Activated CD8-positive, alpha-beta memory T cell treated with anti-CD3 and anti-CD28 coated beads for 1 hour (primary cell): ENCODE measurements at places on chromosomes 3 and 15.

DNA sequence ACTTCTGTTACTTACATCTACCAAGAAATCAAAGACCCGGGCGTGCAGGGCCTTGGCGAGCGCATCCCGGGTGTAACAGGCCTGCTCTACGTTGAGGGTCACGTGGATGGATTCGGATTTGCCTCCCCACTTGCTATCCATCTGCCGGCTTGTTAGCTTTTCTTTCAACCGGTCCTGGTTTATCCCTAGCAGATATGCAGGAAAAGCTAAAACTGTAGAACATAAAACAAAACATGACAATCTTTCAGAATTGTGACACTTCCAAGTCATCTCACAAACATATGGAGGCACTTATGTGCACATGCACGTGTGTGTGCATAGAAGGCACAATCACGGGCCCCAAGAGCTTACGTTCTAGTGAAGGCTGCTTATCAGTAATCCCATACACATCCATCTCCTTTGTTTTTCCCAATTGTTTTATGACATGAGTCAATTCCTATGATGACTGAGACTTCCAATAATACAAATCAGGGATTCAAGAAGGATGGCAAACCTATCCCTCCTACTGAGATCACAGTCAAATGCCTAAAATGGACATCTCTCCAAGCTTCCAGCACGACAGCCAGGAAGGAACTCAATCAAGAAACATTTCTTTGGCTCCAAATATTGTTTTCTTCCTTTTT is 11.3 kb downstream of the LDHAL6B start:
- no peak for DNase-seq

GRCh38 chr3:13197795-13198194 is 124.6 kb upstream of the IQSEC1 start:
- DNase-seq: no peak

GRCh38 chr15:28960979-28961378 is 75.2 kb downstream of the APBA2 start:
- no peak for DNase-seq

DNA sequence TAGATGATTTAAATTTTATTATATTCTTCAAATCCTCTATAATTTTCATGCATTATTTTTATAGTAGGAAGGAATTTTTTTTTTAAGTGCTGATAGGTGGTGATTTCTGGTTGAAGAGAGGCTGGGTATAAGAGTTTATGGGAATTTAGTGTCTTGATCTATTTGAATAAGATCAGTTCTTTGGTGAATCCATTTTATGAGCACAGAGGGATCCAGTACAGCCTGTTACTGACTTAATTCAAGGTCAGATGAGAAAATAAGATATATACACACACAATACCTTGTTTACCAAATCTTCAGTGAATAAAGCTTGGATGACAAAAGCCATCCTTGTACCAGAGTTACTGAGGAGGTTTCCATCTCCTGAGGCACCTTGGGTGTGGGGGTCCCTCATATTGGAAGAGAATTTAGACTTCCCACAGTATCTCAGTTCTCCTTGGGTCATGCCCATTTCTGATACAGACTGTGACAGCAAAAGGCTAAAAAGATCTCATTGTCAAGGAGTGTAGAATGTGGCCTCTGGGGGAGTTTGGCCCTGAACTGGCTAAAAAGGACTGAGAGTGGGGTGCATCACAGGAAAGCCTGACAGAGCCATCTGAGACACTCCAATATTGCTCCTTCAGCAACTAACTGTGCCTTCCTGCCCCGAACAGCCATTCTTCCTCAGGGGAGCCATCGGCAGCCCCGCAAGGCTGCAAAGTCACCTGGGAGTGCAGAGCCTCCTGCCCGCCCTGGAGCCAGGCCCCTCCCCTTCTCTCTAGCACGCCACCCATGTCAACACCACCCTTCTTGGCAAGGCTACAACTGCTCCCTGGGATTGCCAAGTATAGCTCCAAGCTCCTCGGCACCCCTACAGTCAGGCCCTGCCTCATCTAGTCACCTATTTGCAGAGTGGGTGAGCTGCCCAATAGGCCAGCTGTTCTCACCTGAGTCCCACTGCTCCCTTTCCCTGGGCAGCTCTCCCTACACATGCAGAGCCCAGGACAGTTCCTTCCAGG is 43.1 kb upstream of the HACD2 start:
- no peak for DNase-seq

DNA sequence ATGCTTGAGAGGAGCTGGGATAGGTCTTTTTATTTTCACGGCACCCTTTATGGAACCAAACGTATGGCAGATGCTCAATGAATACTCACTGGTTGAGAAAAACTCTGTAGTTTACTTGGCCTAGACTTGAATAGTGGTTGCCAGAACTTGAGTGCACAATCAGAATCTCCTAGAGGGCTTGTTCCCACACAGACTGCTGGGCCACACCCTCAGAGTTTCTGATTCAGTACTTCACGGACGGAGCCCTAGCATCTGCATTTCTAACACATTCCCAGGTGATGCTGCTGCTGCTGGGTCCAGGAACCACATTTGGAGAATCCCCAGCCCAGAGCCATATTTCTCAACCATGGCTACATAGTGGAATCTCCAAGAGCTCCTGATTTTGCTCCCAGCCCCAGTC is 24.6 kb downstream of the CA12 start:
- DNase-seq: no peak

DNA sequence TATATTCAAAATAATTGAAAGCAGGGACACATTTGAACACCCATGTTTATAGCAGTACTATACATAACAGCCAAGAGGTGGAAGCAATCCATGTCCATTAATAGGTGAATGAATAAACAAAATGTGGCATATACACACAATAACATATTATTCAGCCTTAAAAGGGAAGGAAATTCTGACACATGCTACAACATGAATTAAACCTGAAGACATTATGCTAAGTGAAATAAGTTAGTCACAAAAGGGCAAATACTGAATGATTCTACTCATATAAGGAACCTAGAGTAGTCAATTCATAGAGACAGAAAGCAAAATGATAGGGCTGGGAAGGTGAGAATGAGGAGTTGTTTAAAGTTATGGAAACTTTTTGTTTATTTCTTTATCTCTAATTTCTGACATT is 40.9 kb downstream of the SNTN start:
- DNase-seq: no peak
